ENCODE measurements at places on chromosomes 5 and 9.

- no peak for DNase-seq
Measured at GRCh38 chr9:121725008-121725775, 73.8 kb downstream of the DAB2IP start.

DNA sequence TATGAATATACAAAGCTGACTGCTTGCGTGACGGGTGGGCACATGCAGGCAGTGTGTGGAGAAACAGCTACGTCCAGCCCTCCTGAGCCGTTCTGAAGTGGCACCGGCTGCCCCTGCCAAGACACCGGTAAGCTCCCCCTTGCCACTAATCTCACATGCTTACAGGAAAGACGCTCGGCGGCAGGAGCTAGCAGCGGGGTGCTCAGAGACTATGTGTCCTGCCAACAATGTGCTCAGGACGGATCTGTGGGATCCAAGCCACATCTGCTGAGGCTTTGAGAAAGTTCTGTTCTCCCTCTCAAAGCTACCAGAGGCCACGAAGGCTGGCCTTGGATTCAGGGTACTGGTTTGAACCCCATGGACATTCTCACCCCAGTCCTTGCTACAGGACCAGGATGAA, 157.2 kb upstream of the PHYKPL start:
- DNase-seq, result no peak

- no peak for DNase-seq
Measured at GRCh38 chr9:124381170-124381945, 33.9 kb downstream of the PSMB7 start.

DNA sequence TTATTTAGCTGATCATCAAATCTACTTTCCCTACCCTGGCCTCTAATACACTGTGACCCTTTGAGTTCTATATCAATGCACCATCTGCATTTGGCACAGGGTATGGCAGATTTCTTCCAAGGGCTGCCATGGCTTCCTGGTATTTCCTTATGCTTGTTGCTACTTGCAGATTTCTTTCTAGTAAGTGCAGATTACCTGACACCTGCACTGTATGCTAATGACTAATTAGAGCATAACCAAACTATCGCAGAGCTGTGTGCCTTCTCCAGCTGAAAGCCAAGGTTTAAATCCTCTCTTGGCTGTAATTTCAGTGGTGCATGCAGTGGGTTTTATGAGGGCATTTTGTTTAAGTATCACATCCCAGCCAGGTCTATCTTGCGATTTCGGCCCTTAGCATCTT, 293.7 kb downstream of the KIF4B start:
- no peak for DNase-seq

GRCh38 chr9:122897969-122898368, 7.2 kb downstream of the RC3H2 start:
- no peak for DNase-seq

DNA sequence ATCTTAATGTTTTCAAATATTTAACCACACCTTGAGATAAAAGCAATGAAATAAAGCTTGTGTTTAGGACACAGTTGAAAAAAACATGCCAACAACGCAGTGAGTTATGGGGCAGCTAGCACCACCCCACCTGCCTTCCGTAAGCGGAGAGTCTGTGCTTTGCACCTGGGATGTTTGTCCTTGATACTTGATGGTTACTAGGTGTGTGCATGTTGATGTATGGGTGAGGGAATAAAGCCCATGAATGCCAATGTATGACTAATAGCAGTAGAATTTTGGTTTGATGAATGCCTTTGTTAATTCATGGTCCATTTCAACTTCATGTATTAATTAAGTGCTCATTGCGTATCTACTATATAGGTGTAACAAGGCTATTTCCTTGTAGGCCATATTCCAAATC, 74.0 kb downstream of the PCSK5 start:
- no peak for DNase-seq

DNA sequence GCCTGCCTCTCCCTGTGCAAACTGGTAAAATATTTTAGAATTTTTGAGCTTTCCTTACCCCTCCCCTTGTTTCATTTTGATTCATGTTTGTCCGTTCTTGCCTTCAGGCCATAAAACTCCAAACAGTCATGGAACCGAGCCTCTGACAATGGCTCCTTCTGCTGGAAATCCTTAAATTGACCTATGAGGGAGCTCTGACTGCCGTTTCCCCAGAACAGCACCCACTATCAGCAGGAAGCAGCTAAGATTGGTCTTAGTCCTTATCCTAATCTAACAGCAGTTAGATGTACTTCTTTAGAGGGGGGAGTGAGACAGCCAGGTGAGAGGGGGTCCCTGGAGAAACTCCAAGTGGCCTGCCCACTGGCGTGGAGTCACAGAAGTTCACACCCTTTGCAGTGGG, 106.7 kb downstream of the FAM174A start:
- DNase-seq, result no peak

DNA sequence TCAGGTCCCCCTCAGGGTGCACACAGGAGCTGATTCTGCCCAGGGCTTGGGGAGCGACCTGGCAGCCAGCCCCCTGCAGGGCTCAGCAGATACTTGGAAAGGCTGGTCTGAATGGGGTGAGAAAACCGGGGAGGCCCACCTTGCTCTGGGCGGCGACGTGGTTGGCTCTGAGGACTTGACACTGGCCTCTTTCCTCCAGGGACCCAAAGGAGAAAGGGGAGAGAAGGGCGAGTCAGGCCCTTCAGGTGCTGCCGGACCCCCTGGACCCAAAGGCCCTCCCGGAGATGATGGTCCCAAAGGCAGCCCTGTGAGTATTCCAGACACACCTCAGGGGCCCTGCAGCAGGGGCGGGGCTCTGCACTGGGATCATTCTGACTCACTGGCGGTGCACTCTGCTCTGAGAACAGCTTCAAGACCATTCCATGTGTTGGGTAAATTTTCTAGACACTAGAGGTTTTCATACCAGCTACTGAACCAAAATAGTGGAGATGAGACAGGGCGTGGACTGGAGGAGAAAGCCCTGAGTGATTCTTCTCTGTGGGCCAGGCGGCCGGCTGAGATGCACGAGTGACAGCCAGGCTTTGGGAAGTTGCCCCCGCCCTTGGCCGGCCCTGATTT, 65.9 kb upstream of the FCN2 start:
- DNase-seq, result no peak

- no peak for DNase-seq
Measured at GRCh38 chr9:2234371-2234893, 219.3 kb downstream of the SMARCA2 start.

DNA sequence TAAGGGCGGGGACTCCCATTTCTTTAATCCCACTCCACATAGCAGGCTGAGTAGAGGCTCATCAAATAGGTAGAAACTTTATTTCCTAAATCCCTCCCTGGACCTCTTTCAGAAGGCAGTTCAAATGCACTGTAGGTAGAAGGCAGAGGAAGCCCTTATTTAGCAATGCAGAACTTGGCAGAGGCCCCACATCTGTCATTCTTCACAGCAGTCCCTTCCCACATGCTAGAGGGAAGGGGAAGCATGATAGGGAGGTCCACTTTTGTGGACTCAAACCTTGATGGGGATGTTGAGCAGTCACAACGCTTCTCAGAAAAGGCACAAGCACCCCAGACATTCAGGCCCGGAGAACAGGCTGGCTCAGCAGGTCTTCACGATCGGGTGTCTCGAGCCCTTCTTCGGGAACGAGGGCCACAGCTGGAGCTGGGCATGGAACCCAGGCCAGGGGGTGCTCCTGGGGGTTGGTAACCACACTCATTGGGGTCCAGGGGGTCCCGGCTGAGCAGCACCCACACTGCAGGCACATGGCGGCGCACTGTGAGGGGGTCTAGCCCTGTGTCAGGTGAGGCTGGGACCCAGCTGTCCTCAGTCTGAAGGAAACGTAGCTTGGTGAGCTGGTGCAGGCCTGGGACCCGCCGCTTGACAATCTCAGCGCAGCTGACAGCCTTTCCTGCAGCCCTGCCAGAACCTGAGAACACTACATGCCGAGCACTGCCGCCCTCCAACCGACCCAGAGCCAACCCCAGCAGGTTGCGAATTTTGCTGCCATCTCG, 1.3 kb downstream of the RPP25L start:
- DNase-seq, result no peak

DNA sequence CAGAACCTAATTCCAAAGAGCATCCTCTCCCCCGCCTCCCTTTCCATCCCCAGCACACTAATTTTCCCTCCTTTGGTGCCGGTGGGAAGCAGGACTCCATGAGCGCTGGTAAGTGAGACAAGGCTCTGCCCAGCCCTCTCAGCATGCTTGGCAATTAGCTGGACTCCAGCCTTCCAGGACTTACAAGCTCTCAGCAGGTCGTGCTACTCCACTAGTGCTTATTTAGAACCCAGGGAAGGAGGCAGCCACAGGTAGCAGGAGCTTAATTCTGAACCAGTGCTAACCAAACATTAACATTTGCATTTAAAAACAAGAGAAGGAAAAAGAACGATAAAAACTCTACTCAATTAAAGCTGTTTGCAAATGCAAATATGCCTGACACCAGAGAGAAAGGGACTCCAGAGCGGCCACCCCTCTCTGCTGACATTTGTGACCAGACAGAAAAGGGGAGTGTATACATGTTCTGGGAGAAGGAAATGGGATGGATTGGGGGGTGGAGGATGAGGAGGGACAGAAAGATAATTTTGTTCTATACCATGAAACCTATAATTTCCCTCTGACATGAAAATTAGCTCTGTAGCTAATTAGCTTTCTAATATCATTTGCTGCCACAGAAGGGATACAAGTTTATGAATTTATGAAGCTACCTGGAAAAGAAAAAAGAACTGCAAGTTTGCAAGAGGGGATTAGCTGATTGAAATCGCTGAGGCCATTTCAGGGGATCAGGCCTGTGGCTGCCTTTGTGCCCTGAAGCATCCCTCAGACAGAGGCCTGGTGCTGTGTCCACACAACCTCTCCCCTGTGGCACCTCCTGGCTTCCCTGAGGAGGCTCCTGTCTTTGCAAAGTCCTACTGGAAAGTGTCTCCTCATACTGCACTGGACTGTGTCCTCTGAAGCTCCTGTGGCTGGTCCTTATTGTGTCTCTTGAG, 266.3 kb downstream of the SEC61B start:
- DNase-seq, result no peak

DNA sequence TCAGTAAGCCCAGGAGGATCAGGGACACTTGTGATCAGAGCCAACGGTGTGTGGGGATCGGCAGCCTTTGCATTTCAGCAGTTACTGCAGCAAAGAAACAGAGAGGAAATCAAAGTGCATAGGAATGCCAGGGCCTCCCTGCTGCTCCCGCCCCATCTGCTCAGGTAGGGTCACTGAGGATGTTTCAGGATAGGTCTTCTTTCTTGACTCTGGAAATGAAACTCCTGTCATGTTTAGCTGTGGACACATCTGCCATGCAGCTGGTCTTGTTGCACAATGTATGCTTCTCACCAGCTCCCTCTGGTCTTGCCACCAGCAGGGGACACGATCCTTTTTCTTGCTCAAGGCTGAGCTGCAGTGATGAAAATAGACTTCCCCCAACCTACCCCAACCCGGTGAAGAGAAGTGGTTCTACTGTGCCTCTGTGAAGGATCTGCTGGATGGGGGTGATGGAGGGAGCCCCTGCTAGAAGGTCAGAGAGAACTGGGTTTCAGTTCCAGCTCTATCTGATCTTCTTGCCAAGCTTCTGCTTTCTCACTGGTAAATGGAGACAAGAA, 185.2 kb upstream of the KLF4 start:
- no peak for DNase-seq

- DNase-seq, result no peak
Measured at GRCh38 chr9:87515588-87516221, 18.0 kb downstream of the DAPK1 start.

- no peak for DNase-seq
Measured at GRCh38 chr9:130626249-130626996, 38.0 kb upstream of the PRDM12 start.

DNA sequence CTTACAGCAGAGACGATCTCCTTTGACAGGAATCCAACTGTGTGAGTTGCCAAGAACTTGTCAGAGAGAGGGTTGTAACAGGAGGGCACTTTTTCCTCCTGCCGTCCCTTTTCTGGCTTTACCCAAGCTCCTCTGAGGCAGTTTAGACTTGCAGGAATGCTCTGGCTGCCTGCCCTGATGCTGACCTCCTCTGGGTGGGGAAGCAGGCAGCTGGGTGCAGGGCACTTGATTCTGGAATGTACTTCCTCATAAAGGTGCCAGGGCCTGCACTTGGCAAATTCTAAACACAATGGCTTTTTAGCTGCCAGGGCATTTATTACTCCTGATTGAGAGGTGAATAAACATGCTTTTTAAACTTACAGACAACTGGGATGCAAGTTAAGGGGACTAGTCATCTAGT, 190.4 kb downstream of the EPB41L4A start:
- DNase-seq, result no peak

DNA sequence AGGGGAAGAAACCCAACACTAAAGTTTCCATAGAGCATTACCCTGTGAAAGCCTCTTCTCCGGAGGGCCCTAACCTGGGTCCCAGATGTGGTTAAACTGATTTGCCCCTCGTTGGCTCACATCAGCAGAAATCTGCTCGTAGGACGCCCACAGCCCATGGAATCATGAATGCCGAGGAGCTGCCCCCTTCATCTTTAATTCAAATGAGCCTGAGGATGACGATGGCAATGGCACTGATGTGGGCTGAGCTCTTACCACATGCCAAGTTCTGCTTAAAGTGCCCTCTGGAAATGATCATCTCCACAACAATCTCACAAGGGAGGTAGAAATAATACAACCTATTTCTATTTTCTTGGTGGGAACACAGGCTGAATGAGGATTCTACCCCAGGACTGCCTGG, 183.3 kb downstream of the FSTL4 start:
- no peak for DNase-seq

DNA sequence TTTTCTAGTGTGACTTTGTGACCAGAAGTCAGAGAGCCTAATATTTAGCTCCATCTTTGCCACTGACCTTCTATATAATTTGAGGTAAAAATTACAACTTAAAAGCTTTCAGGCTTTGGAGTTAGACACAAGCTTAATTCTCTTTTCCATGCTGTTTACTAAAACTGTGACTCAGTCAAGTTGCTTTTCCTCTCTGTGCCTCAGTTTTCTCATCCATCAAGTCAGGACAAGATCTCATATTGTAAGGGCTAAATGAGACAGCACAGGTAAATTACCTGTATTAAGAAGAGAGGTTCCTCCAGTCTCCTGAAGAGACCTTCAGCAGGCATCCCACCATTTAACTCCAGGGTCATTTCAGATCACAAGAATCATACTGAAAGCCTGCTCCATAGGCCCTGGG, 339.2 kb downstream of the ASTN2 start:
- no peak for DNase-seq

GRCh38 chr5:72955143-72955767, 586 bp upstream of the FCHO2 start:
- DNase-seq, result no peak

- DNase-seq, result no peak
Measured at GRCh38 chr9:104177676-104178075, 83.6 kb downstream of the SMC2 start.

DNA sequence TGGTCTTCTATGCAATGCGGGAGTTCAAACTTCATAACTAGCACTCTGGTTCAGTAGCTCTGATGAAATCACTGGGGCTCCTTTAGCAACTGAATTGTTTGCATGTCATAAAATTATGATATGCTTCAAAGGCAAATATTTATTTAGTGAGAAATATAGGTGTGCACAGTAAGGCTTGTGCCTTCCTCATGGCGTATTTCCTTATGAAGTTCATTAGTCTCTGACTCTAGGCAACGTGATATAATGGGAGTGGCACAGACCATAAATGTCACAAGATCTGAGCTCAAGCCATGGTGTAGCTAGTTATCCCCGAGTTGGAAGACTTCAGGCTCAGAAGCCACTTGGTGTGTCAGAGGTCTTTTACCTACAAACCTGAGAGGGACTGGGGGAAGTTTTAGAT, 35.5 kb downstream of the PIP5K1B start:
- DNase-seq, result no peak
